ENCODE measurements at places on chromosomes 7 and 10.

GRCh38 chr7:155872678-155873369, 60.6 kb upstream of the SHH start:
- no peak for DNase-seq

GRCh38 chr7:115410972-115411686, 489.2 kb downstream of the MDFIC start:
- no peak for DNase-seq

GRCh38 chr7:25312968-25313367, 84.7 kb upstream of the NPVF start:
- DNase-seq, result no peak

- no peak for DNase-seq
These were observed 15.9 kb downstream of the FKBP6 start for GRCh38 chr7:73343671-73344380.

DNA sequence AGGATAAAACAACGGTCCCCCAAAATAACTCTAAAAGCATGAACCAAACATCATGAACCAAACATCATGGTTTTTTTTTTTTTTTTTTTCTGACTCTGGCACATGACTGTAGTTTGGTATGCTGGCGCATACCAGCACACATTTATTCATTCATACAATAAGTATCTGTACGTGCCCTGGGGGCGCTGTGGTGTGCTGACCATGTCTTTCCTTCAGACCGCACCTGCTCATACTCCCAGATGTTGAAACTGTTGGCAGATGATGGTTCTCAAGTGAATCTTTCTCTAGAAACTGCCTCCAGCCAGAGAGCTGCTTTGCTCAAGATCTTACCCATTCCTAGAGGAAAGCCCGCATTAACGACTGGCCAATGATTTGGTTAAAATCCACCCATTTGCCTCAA, 114.7 kb upstream of the ANKRD30A start:
- no peak for DNase-seq

Data from iPS DF 6.9 (cell line).